ENCODE measurements at places on chromosomes 13 and 19. TPM values are rescaled to one million over a fixed set of nuclear protein-coding genes. Genes with fewer than 3 reads are reported as not detected.

The CYP2A7 gene
- not detected for total RNA-seq

The CEACAM20 gene
- total RNA-seq: not detected

The ZNF792 gene
- 8.2 TPM for total RNA-seq

The PALM3 gene
- total RNA-seq: not detected

The IL4I1 gene
- total RNA-seq: 2.4 TPM

The KCNJ14 gene
- 2.1 TPM for total RNA-seq

The URAD gene
- not detected for total RNA-seq

The LILRB5 gene
- total RNA-seq: not detected

The KLK15 gene
- not detected for total RNA-seq

The ZNF709 gene
- 1.3 TPM for total RNA-seq

The RUBCNL gene
- total RNA-seq: 3.0 TPM

The PEAK3 gene
- 2.4 TPM for total RNA-seq

The RASA3 gene
- 6.9 TPM for total RNA-seq

The EVI5L gene
- total RNA-seq: 11.5 TPM

The C19orf53 gene
- 53.0 TPM for total RNA-seq

The KLK3 gene
- not detected for total RNA-seq

The ZNF486 gene
- total RNA-seq: 8.9 TPM

The ELAVL3 gene
- total RNA-seq: not detected

The RTBDN gene
- not detected for total RNA-seq

The POU4F1 gene
- total RNA-seq: 1.4 TPM

The ZNF274 gene
- 20.4 TPM for total RNA-seq

The PSPN gene
- 1.9 TPM for total RNA-seq

The FUT1 gene
- total RNA-seq: not detected

The ZNF441 gene
- total RNA-seq: 6.6 TPM

The TPRX2 gene
- total RNA-seq: not detected

The FPR1 gene
- total RNA-seq: 0.69 TPM

The PALM gene
- total RNA-seq: not detected

The FXYD1 gene
- not detected for total RNA-seq

The MZT1 gene
- total RNA-seq: 17.9 TPM

The FAM124A gene
- total RNA-seq: not detected

The RDH8 gene
- not detected for total RNA-seq

The ZNF837 gene
- total RNA-seq: 0.71 TPM
